Stimulated activated CD4-positive, alpha-beta T cell treated with anti-CD3 and anti-CD28 coated beads, Interleukin-12 subunit alpha, Interleukin-12 subunit beta, amount 100 ng/mL, for 4 hours (primary cell): ENCODE measurements at places on chromosomes 2 and 18.

DNA sequence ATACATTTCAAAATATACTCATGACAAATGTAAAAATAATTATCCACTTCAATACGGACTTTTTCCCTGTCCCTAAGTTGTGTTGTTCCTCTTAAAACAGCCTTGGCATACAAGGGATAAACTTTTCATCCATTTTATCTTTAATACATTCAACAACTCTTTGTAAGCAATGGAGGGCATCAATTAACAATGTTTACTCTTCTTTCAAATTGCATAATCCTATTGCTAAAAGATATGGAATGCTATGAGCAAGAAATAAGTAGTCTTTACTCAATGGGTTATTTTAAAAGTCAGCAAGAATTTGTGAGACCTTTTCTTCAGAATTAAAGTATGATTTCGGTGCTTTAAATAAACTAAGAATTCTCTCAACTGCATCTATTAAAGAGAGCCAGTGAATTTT, 41.9 kb downstream of the SCN9A start:
- no peak for DNase-seq

DNA sequence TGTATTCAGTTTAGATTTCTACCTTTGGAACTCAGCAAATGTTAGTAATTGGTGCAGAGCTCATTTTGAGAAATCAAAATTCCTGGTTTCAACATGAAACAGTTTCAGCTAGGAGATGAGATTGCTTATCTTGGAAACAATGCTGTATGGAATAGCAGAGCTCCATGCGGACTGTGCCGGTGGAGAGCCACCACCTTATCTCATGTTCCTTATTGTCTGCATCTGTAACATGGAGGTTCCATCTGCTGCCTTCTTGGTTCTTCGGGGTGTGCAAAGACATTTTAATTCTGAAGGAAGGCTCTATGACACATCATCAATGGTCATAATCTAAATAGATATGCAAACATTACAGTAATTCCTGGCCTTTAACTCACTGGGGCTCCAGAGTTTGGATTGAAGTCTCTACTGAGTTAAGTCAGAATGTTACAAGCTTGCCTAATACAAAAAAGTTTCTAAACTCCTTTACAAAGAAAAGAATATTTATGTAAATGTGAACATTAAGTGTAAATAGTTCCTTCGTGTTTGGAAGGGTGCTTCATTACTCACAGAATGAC, 65.3 kb downstream of the PRKRA start:
- no peak for DNase-seq

- DNase-seq: no peak
Measured at GRCh38 chr2:121153516-121153915, 131.5 kb downstream of the TFCP2L1 start.

- no peak for DNase-seq
Measured at GRCh38 chr2:101351207-101351606, 36.1 kb downstream of the CREG2 start.

DNA sequence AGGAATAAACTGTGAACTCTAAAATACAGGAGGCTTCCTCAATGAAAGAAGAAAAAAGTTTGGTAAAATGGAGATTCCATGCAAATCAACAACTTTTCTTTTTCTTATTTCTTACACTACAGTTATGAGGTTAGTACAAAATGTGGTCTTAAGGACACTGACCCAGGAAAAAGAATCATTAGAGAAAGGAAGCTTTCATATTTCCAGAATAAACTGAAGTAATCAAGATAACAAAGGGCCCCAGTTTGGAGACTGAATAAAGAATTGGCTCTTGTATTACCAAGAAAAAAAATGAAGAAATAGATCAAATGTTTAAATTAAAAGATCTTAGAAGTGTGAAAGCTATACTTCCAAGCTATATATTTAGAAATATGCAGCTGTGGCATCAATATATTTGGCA, 72.3 kb downstream of the SLC66A3 start:
- no peak for DNase-seq
